ENCODE measurements at places on chromosomes 1 and 21.

DNA sequence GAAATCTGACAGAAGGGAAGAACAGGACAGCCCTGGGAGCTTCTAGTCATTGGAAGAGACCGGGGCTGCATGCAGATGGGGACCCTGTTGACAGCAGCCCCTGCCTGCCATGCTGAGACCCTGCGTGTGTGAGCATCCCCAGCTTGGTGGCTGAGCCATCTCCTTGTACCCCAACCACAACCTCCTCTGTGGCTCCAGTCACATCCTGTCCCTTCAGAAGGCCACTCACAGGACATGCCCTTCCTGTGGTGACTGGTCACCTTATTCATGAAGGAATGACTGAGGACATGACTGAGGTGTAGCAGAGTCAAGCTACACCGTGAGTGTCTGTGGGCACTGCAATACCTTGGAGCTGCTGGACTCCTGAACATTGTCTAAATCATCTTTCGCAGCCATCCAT, 141.8 kb upstream of the ERRFI1 start:
- no peak for DNase-seq

- no peak for DNase-seq
Measured at GRCh38 chr1:151710187-151710840, 6.3 kb downstream of the CELF3 start.

DNA sequence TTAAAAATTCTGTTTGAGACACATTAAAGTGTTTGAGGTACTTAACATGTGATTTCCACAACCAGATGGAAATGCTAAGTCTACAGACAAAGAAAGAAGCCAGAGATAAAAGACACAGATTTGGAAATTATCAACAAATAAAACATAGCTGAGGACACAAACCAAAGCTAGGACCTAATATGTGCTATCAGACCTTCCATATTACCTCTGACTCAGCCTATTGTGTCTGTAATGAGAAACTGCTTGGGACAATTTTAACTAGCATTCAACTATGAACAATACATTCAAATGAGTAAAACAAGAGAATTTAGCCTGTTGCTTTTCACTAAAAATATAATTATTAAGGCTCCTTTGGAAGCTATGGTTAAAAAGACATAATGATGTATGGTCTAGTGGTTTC, 54.6 kb downstream of the WNT2B start:
- no peak for DNase-seq

- no peak for DNase-seq
Measured at GRCh38 chr1:19079541-19080472, 123.3 kb upstream of the IFFO2 start.

- no peak for DNase-seq
Measured at GRCh38 chr1:153805886-153806719, 30.9 kb downstream of the SLC27A3 start.

DNA sequence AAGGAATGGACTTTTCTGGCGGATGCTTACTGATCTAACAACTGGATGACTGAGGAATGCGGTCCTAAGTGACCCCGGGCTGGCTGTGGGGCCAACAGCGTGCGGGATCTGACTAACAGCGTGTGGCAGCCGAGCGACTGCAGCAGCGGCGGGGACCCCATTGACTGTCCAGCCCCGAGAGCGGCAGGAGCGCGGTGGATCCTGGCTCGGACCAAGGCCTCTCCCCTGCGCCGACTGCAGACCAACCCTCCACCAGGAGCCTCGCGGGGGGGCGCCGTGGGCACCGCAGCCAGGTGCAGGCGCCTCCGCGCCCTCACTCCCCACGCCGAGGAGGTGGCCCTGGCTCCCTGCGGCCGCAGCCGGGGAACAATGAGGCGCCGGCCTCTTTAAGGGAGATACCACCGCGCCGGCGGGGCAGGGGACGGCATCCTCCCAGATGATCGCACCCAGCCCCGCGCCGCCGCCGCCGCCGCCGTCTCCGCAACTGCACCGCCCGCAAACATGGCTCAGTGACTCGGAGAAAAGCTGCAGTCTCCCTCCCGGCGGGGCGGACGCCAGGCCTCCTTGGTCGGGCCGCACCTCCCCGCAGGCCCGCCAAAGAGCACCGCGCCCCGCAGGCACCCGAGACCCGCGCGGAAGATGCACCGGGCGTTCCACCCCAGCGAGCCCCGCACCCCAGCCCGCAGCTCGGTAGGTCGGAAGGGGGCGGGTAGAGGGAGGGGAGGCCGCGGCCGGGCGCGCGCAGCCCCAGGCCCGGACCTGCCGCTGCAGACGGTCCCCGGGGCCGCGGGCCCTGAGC, 694 bp upstream of the PDIK1L start:
- DNase-seq = peak; percentile 55

- DNase-seq = no peak
Measured at GRCh38 chr1:85198864-85199263, 2.0 kb downstream of the SYDE2 start.

Data from stimulated activated CD8-positive, alpha-beta memory T cell treated with anti-CD3 and anti-CD28 coated beads, Interleukin-2, amount 100 ng/mL, for 1 hour (primary cell).